ENCODE measurements at places on chromosomes 11 and 22.

DNA sequence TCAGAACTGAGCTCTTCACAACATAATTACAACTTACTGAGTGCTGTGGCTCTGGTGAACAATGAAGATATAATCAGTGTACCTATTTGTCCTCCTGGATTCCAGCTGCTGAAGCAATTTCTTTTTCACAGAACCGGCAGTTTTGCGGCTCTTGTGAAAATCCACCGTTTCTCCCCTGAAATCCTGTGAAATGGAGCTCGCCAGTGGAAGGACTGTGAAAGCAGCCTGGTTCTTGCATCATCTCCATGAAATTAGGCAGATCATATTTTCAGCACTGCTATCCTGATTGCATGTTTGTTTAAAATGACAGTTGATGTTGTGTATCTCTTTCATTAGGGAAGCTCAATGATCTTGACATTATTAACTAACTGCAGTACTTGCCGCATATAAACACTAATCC is 120.2 kb upstream of the SNX19 start:
- no peak for DNase-seq

DNA sequence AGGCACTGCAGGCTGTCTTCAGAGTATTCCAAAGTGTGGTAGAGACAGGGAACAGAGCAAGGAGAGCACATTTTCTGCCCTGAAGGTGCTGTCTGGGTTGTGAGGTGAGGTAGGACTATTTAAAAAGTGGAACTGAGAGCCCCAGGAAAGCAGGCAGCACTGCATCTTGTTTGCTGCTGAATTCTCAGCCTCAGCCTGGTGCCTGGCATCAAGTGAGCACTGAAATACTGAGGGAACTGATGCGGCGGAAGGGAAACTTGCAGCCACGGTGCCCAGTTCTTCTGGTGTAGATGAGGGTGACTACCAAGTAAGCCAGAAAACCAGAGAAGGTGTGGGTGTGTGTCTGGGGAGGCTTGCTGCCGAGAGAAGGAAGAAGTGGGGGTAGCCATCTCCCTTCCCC is 59.5 kb downstream of the TNRC6B start:
- no peak for DNase-seq

GRCh38 chr11:117772360-117772759 is 24.7 kb downstream of the DSCAML1 start:
- no peak for DNase-seq

DNA sequence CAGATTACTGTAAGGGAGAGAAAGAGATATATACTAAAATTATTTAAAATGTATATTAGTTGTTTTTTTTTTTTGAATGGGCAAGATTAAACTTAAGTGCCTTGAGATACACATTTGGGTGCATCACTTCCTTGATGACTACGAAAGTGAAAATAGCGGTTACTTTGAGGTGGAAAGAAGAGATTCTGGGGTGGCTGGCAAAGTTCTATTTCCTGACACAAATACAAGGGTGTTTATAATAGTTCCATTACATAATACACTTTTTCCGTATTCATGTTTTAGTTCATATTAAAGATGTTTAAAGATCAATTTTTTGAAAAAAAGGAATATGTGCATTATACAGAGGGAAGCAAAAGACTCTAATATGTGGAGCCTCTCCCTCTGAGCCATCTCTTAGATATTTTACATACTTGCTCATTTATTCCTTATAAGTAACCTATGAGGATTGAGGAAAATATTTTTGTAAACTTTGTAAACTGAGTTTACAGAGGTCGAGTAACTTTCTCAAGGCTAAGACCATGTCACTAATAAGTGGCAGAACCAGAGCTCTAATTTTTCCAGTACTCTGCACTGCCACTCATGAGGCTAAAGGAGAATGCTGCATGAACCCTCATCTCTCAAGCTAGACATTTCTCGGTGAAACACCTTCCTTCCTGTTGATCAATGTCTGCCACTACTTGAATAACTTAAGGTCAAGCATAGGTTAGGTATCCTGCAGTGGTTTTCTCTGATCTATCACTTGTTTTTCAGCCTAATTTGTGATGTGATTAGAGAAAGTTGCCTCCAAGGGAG is 58.6 kb downstream of the DDIAS start:
- no peak for DNase-seq

GRCh38 chr11:75341612-75342011 is 9.8 kb downstream of the ARRB1 start:
- DNase-seq, result peak; percentile 53

GRCh38 chr22:49999063-49999945 is 13.3 kb downstream of the IL17REL start:
- no peak for DNase-seq

- DNase-seq, result no peak
These were observed 57.5 kb upstream of the ANO1 start for GRCh38 chr11:70020336-70021214.

- DNase-seq, result no peak
These were observed 52.3 kb downstream of the SLC22A12 start for GRCh38 chr11:64643256-64643881.

DNA sequence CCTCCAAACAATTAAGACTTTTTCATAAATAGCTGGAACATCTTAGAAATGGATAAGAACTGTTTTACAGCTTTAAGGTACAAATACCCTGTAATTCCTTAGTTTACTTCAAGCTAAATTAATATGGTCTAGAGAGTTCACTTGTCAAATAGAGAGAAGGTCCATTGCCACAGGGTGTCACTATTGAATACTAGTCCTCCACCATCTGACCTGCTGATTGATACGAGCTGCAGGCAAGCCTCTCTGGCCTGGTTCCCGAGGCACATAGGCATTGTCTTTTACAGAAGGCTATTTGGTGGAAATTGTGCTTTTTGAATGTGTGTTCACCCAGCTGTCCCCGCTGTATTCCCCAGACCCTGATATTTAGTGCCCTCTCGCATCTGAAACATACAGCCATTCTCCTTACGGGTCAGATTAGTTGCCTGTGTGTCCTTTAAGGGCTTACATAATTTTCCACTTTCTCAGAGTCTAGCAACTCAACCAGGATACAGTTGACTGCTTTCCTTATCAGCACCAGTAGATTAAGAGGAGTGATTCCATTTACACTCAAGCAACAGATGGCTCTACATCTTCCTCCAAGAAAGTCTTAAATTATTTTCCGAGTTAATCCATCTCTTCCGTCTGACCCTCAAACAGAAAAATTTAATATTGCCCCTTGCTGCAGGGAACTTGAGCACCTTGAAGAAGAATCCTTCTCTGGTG is 788.8 kb upstream of the FAT3 start:
- peak; percentile 30 for DNase-seq

GRCh38 chr11:62556875-62557631 is 10.4 kb upstream of the AHNAK start:
- DNase-seq, result no peak

DNA sequence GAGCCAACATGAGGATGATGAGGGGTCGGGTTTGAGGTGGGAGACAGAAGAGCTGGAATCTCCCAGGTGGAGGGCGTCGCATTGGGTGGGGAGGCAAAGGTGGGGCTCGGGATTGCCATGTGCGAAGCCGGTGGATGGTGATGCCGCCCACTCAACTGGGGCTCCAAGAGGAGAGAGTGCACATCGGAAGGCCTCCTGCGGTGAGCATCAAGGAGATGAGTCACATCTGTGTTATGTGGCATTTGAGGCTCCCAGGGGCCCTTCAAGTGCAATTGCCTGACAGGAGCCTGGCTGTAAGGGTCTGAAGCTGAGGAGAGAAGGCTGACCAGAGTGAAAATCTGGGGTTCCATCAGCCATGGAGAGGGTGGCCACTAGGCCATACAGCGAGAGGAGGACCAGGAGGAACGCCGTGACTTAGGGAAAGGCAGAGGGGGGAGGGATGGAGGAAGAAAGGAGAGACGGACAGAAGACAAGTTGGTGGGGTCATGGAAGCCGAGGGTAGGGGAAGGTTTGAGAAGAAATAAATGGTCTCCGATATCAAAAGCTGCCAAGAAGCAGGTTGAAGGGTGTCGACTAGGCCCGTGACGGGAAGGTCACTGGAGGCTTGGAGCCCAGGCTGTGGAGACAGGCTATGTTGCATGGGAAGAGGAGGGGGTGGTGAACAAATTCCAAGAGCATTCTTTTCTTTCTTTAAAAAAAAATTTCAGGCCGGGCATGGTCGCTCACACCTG is 21.3 kb downstream of the RASD2 start:
- DNase-seq, result no peak

- no peak for DNase-seq
These were observed 155.7 kb downstream of the TBC1D22A start for GRCh38 chr22:46918197-46918596.

DNA sequence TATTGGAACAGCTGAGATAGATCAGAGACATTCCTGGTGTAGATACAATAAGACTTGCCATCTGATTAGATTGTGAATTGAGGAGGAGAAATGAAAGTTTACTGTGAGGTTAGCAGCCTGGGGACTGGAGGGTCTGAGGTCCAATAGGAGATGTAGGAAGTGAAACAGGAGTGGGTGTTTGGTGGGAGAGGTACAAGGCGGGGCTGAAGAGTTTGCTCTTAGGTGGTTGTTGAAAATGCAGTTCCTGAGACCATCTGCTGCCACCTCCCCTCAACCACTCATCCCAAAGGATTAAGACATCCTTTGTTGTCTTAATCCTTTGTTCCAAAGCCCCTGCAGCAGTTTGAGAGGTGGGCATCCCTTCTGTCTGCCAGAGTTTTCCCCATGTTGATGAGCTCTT is 14.8 kb downstream of the PIWIL4 start:
- DNase-seq, result no peak

GRCh38 chr11:121341609-121342008 is 49.0 kb downstream of the SC5D start:
- no peak for DNase-seq

DNA sequence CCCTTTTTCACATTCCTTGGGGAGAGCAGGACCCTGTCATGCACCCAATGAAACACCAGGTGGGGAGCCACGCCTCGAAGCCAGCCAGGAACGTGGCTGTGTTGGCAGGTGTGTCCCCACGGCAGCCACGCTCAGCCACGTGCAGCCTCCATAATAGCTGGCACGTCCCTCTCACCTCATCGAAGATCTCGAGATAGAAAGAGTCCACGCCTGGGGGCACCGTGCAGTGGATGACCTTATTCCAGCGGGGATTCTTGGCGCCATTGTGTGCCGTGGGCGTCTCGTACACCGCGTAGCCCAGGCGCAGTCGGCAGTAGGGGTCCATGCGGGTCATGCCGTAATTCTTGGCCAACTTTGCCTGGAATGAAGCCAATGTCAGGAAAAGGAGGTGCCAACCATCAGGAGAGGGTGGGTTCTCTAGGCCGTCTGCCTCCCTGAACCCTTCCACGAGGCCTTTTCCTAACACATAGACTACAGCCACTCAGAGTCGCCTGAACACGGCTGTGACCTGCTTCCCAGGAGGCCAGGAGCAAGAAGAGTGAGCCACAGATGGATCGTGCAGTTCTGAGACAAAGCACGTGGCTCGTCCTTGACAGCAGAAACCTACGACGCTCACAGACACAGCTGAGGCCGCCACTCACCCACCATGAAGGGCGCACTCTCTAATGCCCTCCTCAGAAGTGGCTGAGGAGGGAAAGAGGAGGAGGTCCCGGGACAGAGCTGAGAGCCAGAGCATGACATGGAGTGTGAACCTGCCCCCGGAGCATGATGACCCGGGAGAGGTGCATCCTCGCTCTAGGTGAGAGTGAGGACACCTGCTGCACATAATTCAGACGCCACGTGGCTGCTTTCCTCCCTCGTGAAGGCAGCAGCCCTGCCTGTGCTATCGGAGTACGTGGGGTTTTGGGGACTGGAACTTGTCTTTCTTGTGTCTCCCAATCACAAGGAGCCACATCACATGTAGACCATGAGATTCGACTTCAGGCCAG is 19.1 kb downstream of the TOLLIP start:
- DNase-seq, result no peak

- DNase-seq, result no peak
These were observed 148.3 kb downstream of the TEAD1 start for GRCh38 chr11:12822392-12823022.

GRCh38 chr11:34243600-34244464 is 114.0 kb downstream of the ABTB2 start:
- no peak for DNase-seq

GRCh38 chr11:1781593-1781975 is 17.9 kb upstream of the CTSD start:
- no peak for DNase-seq

GRCh38 chr22:38467904-38468442 is at the start of gene KDELR3:
Gene KDELR3 (plus strand): TSS chr22:38468096. CDS start chr22:38468234, 138 bp downstream.
- no peak for DNase-seq

DNA sequence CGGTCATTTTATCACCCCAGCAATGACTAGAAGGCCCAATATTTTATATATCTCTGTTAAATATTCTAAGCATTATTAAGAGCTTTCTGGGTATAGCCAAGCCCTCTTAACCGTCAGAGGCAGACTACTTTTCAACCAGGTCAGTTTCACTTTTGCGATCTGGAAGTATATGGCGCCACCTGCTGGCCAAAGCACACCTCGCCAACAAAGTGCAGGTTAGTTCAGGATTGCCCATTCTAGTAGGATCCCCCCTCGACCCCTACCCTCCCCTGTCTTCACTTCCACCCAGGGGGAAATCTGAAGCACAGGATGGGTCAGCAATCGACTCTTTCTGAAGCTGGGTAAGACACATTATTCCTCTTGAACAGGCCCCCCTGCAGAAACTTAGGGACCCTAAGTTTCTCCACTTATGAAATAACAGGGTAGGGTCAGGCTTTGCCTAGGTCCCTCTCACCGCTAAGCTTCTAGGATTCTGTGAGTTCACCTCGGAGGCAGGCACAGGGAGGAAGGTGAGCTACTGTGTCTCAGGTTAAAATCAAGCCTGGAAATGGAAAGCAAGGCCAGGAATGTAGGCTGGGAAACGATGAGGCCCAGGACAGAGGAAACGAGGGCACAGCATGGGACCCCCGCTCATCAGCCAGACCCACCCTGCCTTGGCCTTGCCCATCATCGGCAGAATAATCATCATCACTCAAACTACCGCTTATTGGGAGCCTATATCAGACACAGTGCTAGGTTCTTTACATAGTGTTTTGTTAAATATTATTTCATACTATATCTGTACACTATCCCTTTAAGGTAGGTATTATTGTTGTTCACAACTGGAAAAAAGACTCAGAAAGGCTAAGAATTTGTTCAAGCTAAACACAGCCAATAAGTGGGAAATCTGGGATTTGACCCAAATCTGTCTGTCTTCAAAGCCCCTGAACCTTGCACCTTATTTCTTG is 35.6 kb downstream of the KCNJ1 start:
- DNase-seq, result peak; percentile 10

DNA sequence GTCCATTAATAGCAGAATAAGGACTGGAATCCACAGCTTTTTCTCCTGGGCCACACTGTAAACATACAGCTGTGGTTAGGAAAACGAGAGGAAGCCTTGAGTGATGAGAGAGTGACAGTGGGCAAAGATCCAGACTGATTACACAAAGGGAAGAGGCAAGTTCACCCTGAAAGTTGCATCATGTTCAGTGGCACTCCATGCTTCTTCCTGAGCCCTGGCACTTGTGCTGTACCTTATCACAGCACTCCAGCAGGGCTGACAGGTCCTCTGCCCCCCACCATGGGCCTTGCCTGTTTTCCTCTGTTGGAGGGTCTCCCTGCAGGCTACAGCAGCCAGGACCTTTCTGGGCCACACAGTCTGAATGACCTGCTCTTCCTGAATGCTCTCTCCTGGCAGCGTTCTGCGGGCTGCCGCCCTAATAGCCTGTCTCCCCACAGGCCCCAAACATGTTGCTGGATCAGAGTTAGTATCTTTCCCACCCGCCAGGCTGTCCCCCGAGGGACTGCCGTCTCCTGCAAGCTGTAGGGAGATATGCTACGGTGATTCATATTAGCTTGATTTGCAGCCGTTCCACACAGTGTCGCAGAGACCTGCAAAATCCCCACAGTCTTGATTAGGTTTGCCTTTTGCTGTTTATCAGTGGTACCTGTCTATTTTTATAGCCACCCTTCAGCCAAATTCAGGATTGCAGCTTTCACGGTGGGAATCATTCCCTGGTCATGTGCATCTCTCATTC is 60.2 kb downstream of the NTM start:
- DNase-seq, result no peak

GRCh38 chr11:132134322-132134721 is 763.9 kb downstream of the NTM start:
- DNase-seq, result no peak

All from NCI-H446 treated with DMSO at 0.1 percent for 48 hours (cell line).